ENCODE measurements at places on chromosomes 7 and 10.

DNA sequence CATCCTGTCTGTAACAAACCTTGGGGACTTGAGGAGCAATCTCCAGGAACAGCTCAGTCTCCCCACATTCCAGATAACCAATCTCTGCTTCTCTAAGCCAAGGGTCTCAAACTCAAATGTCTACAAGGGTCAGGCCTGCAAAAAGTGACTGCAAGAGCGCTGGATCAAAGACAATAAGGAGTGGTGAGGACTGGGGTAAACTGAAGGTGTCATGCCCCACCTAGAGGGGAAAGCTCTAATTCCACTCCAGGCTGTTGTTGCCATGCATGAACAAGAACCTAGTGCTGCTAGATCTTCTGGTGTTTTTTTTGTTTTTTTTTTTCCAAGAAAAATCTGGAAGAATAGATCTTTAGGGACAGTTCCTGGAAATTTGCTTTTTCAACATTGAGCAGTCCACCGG is 117.9 kb upstream of the MACROH2A2 start:
- no peak for DNase-seq

DNA sequence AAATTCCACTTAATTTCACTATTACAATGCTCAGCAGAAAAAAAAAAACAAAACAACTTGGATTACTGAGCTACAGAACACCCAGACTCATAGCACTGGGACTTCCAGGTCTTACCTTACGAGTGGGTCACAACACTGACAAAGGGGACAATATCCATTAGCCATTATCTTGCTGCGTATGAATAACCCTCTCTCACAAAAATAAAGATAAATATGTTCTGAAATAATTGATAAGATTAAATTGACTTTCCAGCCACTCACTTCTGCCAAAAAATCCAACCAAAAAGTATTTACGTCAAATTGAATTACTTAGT is 128.7 kb downstream of the PKD1L1 start:
- no peak for DNase-seq

- DNase-seq, result no peak
Observed at GRCh38 chr10:1255600-1256431, 199.6 kb downstream of the WDR37 start.

DNA sequence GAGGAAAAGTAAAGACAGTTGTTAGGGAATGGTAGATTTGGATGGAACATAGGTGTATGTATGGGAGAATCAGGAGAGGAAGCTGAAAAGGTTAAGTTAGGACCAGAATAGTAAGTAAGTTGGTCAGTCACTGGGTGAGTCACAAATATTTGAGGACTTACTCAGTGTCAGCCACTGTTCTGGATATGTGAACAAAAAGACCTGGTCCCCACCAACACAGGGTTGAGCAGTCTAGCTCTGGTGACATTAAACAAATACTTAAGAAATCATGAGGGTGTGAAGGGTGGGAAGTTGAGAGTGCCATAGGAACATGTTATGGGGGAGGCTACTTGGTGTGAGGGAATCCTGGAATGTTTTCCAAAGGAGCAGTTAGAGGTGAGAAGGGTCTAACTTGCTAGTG is 246.9 kb downstream of the PTEN start:
- DNase-seq, result no peak

- no peak for DNase-seq
Observed at GRCh38 chr7:46603780-46604179, 682.7 kb upstream of the IGFBP3 start.

DNA sequence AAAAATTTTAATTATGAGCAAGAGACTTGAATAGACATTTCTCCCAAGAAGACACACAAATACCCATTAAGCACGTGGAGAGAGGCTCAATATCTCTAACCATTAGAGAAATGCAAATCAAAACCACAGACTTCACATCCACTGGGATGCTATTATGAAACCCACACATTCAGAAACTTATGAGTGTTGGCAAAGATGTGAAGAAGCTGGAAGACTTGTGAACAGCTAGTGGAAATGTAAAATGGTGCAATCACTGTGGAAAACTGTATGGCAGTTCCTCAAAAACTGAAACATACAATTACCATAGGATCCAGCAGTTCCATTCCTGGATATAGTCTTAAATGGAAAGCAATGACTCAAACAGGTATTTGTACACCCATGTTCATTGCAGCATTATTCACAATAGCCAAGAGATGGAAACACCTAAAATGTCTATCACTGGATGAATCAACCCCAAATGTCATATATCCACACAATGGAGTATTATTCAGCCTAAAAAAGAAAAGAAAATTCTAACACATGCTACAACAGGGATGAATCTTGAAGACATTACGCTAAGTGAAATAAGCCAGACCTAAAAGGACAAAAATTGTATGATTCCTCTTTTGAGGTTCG is 53.5 kb upstream of the FRMD4A start:
- DNase-seq, result no peak

DNA sequence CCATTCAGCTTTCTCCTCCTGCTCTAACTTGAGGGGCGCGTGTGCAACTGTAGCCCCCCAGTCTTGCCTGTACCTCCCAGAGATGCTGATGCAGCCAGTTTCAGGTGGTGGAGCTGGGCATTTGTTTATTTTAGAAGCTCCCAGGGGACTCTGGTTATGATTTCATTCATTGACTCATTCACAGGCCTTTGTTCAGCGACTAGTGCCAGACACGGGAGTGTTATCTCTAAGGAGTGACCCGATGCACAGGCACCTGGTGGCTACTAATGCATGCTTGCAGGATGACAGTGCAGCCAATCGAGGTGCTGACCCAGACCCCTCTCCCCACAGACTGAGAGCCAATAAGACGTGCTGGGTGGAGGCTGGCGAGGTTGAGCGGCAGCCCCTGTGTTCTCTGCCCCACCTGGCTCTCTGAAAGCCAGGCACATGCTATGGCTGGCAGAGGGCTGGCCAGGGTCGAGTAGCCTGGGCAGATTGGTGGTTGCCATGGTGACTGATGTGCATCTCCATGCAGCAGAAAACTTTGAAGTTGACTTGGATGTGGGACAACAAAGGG is 19.7 kb upstream of the SLC18A2 start:
- no peak for DNase-seq

DNA sequence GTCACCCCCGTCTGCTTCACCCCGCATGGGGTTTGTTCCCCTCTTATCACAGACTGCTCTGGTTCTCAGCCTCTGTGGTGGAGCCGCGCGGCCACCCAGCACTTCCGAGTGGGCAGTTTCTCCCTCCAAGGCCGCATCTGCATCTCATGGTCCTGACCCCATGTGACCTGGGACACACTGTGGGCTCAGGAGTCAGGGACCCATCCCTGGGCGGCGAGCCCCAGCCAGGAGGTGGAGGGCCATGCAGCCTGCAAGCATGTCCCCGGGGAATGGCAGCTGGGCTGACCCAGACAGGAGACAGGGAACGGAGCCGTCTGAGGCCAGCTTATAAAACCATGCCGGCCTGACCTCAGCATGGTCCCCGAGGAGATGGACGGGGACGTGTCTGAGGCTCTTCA is 25.2 kb upstream of the TTYH3 start:
- DNase-seq, result no peak

- no peak for DNase-seq
Observed at GRCh38 chr10:93199191-93199751, 125.6 kb downstream of the CYP26A1 start.

- no peak for DNase-seq
Observed at GRCh38 chr10:124416733-124417132, 2.0 kb downstream of the OAT start.

GRCh38 chr7:52712938-52713337 is 322.5 kb upstream of the POM121L12 start:
- DNase-seq, result no peak

- no peak for DNase-seq
Observed at GRCh38 chr10:51425431-51425830, 274.0 kb downstream of the CSTF2T start.

- DNase-seq, result no peak
Observed at GRCh38 chr7:50962281-50962883, 179.7 kb upstream of the GRB10 start.

GRCh38 chr10:63155388-63156020 is 22.4 kb downstream of the NRBF2 start:
- DNase-seq, result no peak

DNA sequence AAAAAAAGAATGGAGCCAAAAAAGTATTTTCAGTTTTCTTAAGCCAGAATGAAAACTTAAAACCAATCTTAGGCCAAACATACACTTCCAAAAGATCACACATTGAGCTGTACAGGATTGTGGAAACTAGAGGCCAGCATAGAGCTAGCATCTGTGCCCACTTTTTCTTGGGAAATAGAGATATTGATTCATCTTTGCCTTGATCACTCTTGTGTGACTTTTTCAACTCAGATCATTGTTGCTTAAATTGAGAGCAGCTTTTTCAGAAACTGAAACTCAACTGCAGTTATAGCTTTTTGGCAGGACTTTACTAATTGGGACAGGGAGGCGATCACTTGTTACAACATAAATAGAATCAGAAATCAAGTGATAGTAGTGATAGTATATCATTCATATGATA is 132.2 kb downstream of the PRKG1 start:
- no peak for DNase-seq

- no peak for DNase-seq
Observed at GRCh38 chr7:77529279-77529678, 7.8 kb upstream of the PTPN12 start.

- no peak for DNase-seq
Observed at GRCh38 chr10:111871458-111871857, 312.1 kb downstream of the GPAM start.

DNA sequence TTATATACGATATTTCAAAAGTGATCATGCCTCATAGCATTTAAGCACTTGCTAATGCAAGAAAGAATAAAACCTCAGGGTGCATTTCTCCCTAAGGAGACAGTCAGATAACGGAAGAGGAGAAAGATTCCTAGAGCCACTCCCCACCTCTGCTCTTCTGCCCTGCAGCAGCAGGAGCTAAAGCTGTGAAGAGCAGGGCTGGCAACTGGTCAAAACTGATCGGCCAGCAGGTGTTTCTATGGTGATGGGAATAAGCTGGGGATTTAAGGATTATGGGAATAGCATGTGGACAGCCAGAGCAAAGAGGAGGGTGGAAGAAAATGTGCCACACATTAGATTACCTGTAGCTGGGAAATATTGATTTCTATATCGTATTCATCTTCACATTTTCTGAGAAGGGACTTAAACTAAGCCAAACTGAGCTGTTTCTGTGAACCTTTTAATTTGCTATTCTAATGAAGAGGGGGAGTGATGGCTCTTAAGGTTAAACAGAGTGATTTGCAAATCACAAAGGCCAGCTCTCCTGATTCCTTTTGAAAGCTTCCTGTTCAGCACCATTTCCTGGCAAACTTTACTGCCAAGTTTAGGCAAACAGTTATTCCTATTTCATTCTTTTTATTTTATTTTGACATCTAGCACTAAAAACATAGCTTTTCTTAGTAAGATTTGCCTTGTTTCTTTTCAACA is 268.9 kb upstream of the PFKP start:
- no peak for DNase-seq

- no peak for DNase-seq
Observed at GRCh38 chr7:84017651-84018050, 176.9 kb downstream of the SEMA3A start.

- no peak for DNase-seq
Observed at GRCh38 chr10:99775850-99776249, 6.6 kb upstream of the ABCC2 start.

- DNase-seq, result no peak
Observed at GRCh38 chr7:105896407-105896911, 20.1 kb upstream of the ATXN7L1 start.

- DNase-seq, result no peak
Observed at GRCh38 chr10:110002801-110003523, 4.8 kb upstream of the ADD3 start.

GRCh38 chr10:29256586-29256985 is 32.3 kb upstream of the LYZL1 start:
- no peak for DNase-seq

GRCh38 chr7:19392246-19392645 is 247.0 kb upstream of the FERD3L start:
- no peak for DNase-seq

GRCh38 chr7:28957064-28957750 is 923 bp downstream of the TRIL start:
- DNase-seq, result no peak

GRCh38 chr7:36396150-36396549 is 6.5 kb downstream of the ANLN start:
- no peak for DNase-seq

Measured in stimulated activated CD8-positive, alpha-beta memory T cell treated with anti-CD3 and anti-CD28 coated beads, Interleukin-4, amount 100 ng/mL, for 4 hours (primary cell).